Neuronal stem cell (in vitro differentiated cells): ENCODE measurements at places on chromosomes 12 and 14.

DNA sequence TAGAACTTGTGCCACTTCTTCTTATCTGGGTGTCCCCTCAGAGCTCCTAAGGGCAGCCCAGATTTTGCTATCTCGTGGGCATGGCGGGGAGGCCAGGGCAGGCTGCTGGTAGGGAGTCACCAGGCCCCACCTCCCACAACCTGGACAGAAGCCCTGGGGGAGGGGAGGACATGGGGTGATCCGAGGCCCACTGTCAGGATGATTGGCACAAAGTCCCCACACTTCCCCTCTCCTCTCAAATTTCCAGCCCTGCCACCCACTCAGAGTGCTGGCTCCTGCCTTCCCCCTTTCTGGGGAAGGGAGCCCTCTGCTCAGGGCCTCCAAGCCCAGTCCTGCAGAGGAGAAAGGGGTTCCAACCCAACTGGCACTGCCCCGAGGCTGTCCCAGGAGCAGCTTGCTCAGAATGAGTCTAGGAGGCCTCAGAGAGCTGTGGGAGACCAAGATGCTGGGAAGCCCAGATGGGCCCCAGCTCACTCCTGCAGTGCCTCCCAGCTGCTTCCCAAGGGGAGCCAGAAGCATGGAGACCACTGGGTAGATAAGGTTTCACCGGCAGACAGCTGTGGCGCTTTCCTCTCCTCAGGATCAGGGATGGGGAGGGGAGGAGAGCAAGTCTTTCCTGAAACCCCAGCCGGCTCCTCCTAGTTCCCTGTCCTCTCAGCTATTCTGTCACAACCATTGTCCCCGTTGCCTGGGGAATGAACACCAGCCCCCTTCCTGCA is 82.8 kb downstream of the B4GALNT3 start:
- peak; percentile 66 for DNase-seq
- H3K4me1 ChIP-seq = peaks cover 23% of the 10 kb centered on the region
- no peak overlapping the region for H3K4me3 ChIP-seq
- H3K36me3 ChIP-seq = no peaks in the 10 kb centered on the region
- no peaks in the 10 kb centered on the region for H3K27me3 ChIP-seq

GRCh38 chr12:123936956-123937706 is 35.5 kb downstream of the CCDC92 start:
- no peak overlapping the region for H3K4me3 ChIP-seq
- no peaks in the 10 kb centered on the region for H3K27me3 ChIP-seq
- peaks cover 54% of the 10 kb centered on the region for H3K36me3 ChIP-seq
- peaks cover 4% of the 10 kb centered on the region for H3K4me1 ChIP-seq

DNA sequence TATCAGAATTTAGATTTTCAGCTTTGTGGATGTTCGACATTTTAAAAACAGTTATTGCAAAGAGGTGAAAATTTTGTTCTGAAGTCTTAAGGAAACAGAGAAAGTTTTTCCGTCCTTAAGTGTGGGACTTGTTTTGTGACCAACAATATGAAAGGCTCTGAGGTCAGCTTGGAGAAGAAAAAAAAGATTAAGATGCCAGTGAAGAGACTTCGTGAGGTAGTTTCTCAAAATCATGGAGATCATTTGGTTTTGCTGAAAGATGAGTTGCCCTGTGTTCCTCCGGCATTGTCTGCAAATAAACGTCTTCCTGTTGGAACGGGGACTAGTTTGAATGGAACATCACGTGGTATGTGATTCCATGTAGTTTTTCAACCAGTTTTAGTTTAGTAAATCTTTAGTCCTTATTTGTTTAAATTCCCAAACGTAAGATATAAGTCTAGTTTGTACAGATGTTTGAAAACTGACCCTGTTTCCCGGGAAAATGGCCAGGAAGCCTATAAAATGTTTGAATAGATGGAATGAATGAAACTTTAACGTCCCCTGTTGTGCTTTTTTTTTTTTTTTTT is 682 bp downstream of the KIAA0586 start:
- no peaks in the 10 kb centered on the region for H3K27me3 ChIP-seq
- peaks cover 6% of the 10 kb centered on the region for H3K4me1 ChIP-seq
- no peak overlapping the region for H3K27ac ChIP-seq
- DNase-seq = peak; percentile 23
- H3K36me3 ChIP-seq = peaks cover 3% of the 10 kb centered on the region

- no peak for DNase-seq
- no peaks in the 10 kb centered on the region for H3K27me3 ChIP-seq
- H3K4me1 ChIP-seq = no peaks in the 10 kb centered on the region
- H3K36me3 ChIP-seq = peaks cover 18% of the 10 kb centered on the region
These were observed 38.8 kb downstream of the CBX5 start for GRCh38 chr12:54240971-54241588.

- H3K27ac ChIP-seq = no peak overlapping the region
- no peaks in the 10 kb centered on the region for H3K4me1 ChIP-seq
- H3K36me3 ChIP-seq = peaks cover 2% of the 10 kb centered on the region
- no peak for DNase-seq
- H3K4me3 ChIP-seq = no peak overlapping the region
These were observed 122.7 kb downstream of the KICS2 start for GRCh38 chr12:64099397-64099796.

- H3K27me3 ChIP-seq = no peaks in the 10 kb centered on the region
- no peaks in the 10 kb centered on the region for H3K4me1 ChIP-seq
- no peaks in the 10 kb centered on the region for H3K36me3 ChIP-seq
- no peak overlapping the region for H3K27ac ChIP-seq
- no peak for DNase-seq
These were observed 474.8 kb downstream of the TMTC2 start for GRCh38 chr12:83161456-83161855.

- DNase-seq = no peak
- no peaks in the 10 kb centered on the region for H3K4me1 ChIP-seq
- no peaks in the 10 kb centered on the region for H3K36me3 ChIP-seq
These were observed 46.0 kb upstream of the OASL start for GRCh38 chr12:121085069-121085468.

DNA sequence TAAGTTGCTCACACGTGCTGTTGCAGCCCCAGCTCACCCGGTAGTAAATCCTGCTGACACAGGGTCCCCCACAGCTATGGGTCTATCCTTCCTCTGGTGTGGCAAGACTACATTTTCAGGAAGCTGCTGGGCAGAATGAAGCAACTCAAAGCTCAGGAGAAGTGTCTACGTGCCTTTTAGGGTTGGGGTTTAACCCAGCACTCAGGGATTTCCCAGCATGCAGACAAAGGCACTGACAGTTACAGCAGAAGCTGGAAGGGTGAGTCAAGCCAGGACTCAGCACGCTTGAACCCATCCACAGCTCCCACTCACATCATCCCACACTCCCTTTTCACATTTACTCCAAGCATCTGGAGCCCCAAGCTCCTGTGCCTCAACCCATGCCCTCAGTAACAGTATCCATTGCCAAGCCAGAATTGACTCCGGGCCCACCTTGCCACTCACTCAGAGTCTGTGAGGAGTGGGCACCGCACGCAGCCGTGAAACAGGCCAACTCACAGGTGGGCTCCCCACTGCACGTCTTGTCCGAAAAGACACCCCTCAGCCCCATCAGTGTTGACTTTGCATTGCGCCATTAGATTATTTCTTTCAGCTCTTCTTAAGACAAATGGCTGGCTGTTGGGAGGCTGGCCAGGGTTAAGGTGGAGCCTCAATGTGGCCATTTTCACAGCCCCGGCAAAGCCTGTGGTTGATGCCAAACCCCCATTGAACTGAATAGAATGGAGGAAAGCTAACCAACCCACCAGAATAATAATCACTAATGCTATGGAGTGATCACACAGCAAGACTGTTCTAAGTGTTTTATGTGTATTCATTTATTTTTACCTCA is 59.6 kb downstream of the ZFP36L1 start:
- H3K27ac ChIP-seq = no peak overlapping the region
- no peaks in the 10 kb centered on the region for H3K27me3 ChIP-seq
- peak overlapping the region; percentile 3 for H3K4me3 ChIP-seq
- no peak for DNase-seq
- no peaks in the 10 kb centered on the region for H3K36me3 ChIP-seq

- H3K4me3 ChIP-seq = no peak overlapping the region
- no peak for DNase-seq
- H3K4me1 ChIP-seq = peaks cover 10% of the 10 kb centered on the region
- peaks cover 5% of the 10 kb centered on the region for H3K36me3 ChIP-seq
- no peak overlapping the region for H3K27ac ChIP-seq
These were observed 117.7 kb downstream of the ETV6 start for GRCh38 chr12:11767029-11767724.

DNA sequence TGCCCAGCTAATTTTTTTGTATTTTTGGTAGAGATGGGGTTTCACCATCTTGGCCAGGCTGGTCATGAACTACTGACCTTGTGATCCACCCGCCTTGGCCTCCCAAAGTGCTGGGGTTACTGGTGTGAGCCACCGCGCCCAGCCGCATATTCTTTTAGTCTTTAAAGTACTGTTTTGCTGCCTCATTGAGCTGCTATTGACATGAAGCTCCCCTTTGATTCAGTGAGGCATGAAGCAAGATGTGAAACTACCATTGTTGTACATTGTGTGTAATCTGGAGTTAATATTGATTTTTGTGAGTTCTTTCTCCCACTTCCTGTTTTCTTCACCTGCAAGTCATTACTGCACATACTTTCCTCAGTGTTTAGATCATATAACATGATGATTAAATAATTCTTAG is 80.8 kb downstream of the MNAT1 start:
- H3K27ac ChIP-seq = no peak overlapping the region
- no peak overlapping the region for H3K4me3 ChIP-seq
- DNase-seq = no peak
- no peaks in the 10 kb centered on the region for H3K27me3 ChIP-seq
- H3K4me1 ChIP-seq = no peaks in the 10 kb centered on the region

GRCh38 chr14:96658611-96659010 is 138.6 kb upstream of the VRK1 start:
- no peak overlapping the region for H3K4me3 ChIP-seq
- no peaks in the 10 kb centered on the region for H3K36me3 ChIP-seq
- DNase-seq = no peak
- H3K27me3 ChIP-seq = no peaks in the 10 kb centered on the region
- no peak overlapping the region for H3K27ac ChIP-seq
- peaks cover 2% of the 10 kb centered on the region for H3K4me1 ChIP-seq

- no peaks in the 10 kb centered on the region for H3K27me3 ChIP-seq
- no peak for DNase-seq
- H3K27ac ChIP-seq = no peak overlapping the region
- peaks cover 44% of the 10 kb centered on the region for H3K4me1 ChIP-seq
- H3K36me3 ChIP-seq = no peaks in the 10 kb centered on the region
- H3K4me3 ChIP-seq = no peak overlapping the region
These were observed 21.9 kb upstream of the PGF start for GRCh38 chr14:74977164-74977900.

GRCh38 chr14:33676135-33676566 is 274.7 kb downstream of the EGLN3 start:
- no peak overlapping the region for H3K4me3 ChIP-seq
- H3K36me3 ChIP-seq = peaks cover 17% of the 10 kb centered on the region
- no peaks in the 10 kb centered on the region for H3K27me3 ChIP-seq
- no peak overlapping the region for H3K27ac ChIP-seq
- DNase-seq = peak; percentile 37

DNA sequence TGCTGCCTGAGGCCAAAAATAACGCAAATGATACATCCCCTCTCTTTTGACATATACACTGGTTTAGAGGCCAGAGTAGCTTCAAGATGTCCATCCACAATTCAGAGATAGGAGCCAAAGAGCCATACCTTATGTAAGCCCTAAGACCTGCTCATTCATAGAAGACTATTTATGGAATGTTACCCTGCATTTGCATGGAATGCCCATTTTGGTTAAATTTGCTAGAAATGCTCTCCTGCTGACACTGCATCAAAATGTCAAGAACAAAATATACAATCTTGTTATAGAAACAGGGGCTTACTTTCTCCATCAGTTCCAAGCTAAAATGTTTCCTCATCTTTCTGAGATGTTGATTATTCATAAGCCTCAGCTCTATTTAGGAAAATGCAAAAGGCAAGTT is 183.3 kb upstream of the CDKN3 start:
- H3K4me3 ChIP-seq = no peak overlapping the region
- no peaks in the 10 kb centered on the region for H3K27me3 ChIP-seq
- no peak overlapping the region for H3K27ac ChIP-seq
- H3K36me3 ChIP-seq = no peaks in the 10 kb centered on the region
- no peak for DNase-seq

GRCh38 chr12:103839103-103839502 is 1.9 kb downstream of the NT5DC3 start:
- no peak for DNase-seq
- no peak overlapping the region for H3K4me3 ChIP-seq
- H3K4me1 ChIP-seq = peaks cover 14% of the 10 kb centered on the region
- H3K27ac ChIP-seq = no peak overlapping the region
- no peaks in the 10 kb centered on the region for H3K36me3 ChIP-seq
- H3K27me3 ChIP-seq = peaks cover 7% of the 10 kb centered on the region

DNA sequence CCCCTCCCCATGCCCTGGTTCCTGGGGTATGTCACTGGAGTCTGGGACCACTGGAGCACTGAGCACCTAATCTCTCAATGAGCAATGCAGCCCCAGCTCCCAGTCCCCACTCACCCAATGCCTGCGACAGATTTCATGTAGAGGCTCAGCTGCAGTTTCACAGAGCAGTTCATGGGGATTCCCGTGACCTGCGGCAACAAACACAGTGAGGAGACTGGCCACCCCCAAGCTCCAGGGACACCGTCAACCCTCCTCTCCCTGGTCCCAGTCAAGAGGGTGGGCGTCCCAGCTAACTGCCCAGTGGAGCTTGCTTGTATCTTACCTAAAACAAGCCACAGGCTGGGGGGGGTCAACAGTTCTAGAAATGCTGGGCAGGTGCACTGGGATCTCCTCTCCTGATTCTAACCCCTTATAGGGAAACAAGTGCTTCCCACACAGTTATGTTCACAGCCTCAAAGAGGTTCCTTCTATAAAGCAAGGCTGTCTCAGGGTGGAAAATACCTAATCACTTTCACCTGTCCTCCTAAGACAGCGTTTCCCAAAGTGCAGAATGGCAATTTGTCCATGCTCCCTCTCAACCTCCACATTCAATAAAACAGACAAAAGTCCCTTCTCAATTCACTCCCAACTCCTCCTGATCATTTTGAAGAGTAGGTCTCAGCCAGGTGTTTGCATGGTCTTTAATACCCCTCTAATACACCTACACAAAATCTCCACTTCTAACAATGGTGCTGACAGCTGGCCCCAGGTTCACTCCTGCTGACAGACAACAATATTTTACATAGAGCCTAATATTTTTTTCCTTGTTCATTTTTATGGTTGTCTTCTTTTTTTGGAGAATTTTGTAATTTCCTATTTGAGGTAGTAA is 68.3 kb downstream of the SCARB1 start:
- H3K27me3 ChIP-seq = no peaks in the 10 kb centered on the region
- H3K27ac ChIP-seq = no peak overlapping the region
- peaks cover 14% of the 10 kb centered on the region for H3K4me1 ChIP-seq
- no peak overlapping the region for H3K4me3 ChIP-seq
- no peak for DNase-seq
- no peaks in the 10 kb centered on the region for H3K36me3 ChIP-seq

DNA sequence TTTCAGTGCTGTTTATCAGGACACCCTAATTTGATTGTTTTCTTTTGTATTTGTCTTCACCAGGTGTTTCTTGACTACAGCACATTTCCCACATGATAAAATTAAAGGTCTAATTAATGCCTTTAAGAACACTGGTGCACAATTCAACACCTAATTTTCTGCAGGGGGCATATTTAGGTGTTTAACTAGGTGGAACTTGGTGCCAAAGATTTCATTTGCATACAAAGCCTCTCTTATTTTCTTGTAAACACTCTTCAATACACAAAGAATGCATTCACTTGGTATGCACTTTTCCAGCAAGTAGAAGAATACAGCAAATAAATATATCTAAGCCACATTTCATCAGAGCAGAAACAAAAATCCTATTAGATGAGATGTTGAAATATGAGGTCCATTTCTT is 646.2 kb upstream of the FOXG1 start:
- no peak overlapping the region for H3K4me3 ChIP-seq
- H3K27ac ChIP-seq = no peak overlapping the region
- H3K4me1 ChIP-seq = no peaks in the 10 kb centered on the region
- no peak for DNase-seq
- H3K36me3 ChIP-seq = no peaks in the 10 kb centered on the region

- H3K36me3 ChIP-seq = peaks cover 2% of the 10 kb centered on the region
- H3K27ac ChIP-seq = no peak overlapping the region
- H3K4me1 ChIP-seq = no peaks in the 10 kb centered on the region
- no peak for DNase-seq
- no peaks in the 10 kb centered on the region for H3K27me3 ChIP-seq
These were observed 29.5 kb downstream of the ACTN1 start for GRCh38 chr14:68949601-68949965.
